ENCODE measurements at places on chromosomes 12 and 14. TPM values are rescaled to one million over a fixed set of nuclear protein-coding genes. Genes with fewer than 3 reads are reported as not detected.
A peak's percentile ranks its signal among the peaks of the same experiment; 100 is the strongest.

Gene LHX5
- polyA plus RNA-seq, result not detected

Gene PTCSC3
- not detected for polyA plus RNA-seq

Gene INHBC
- polyA plus RNA-seq, result not detected

Gene OR10G3
- polyA plus RNA-seq, result not detected

Gene ACVRL1
- 7.8 TPM for polyA plus RNA-seq

Gene PAX9
- not detected for polyA plus RNA-seq

GRCh38 chr14:64444984-64445845 lies 20.1 kb upstream of the AKAP5 start:
- no peak for DNase-seq

GRCh38 chr12:107605293-107605692 lies 80.3 kb upstream of the PWP1 start:
- no peak for DNase-seq

DNA sequence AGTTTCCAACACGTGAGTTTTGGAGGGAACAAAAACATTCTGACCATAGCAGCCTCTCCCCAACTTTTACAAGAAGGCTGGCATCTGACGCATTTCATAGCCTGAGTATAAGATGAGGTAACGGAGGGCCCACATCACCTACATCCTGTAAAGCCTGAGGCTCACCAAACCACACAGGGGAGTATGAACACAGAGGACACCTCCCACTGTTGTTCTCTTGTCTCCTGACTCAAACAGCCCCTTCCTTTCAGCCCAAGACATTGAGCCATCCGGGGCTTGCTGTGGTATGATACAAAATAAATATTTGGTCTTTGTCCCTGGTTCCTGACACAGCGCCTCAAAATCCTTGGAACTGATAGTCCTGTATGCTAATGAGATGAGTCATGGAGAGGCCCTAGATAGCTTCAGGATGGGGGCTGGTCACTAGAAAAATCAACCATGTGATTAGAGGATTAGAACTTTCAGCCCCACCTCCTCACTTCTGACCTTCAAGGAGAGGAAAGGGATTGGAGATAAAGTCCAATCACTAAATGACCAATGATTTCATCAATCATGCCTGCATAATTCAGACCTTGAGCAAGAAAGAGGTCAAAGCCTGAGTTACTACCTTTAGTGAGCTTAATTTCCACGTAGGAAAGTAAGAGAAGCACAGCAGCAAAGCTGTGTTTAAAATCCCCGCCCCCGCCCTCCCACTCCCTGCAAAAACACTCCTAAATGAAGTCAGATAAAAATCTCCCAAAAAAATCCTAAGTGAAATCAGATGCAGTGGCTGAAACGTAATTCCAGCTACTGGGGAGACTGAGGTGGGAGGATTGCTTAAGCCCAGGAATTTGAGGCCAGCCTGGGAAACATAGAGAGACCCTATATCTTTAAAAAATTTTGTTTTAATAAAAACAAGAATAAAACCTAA lies 236.4 kb downstream of the PCNX1 start:
- no peak for DNase-seq

GRCh38 chr14:20659813-20660395 lies 18.4 kb upstream of the OR6S1 start:
- no peak for DNase-seq

DNA sequence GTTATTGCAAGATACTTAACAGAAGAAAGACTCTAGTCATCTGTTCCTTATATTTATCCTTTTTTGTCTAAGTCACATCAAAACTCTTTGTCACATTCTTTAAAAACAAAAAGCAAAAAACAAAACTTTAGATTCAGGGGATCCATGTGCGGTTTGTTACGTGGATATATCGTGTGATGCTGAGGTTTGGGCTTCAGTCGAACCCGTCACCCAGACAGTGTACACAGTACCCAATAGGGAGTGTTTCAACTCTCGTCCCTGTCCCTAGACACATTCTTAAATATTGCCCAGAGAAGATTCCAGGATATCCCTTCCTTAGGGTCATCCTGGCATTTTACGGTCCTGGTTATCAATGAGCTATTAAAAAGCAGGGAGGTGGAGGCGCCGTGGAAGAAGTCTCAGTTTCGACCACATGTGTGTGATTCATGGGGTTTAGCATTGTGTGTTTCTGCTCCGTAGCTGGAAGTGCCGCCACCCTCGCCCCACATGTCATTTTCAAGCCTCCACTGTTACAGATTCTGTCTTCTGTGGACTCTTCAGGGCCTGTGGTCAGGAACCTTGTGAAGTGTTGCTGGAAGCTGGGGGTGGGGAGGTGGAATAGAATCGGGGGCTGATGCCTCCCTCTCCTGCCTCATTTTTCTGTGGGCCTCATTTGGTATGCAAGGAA lies 19.9 kb downstream of the CCND2 start:
- no peak for DNase-seq

- DNase-seq, result no peak
These were observed 23.1 kb downstream of the KCNK10 start for GRCh38 chr14:88299865-88300530.

DNA sequence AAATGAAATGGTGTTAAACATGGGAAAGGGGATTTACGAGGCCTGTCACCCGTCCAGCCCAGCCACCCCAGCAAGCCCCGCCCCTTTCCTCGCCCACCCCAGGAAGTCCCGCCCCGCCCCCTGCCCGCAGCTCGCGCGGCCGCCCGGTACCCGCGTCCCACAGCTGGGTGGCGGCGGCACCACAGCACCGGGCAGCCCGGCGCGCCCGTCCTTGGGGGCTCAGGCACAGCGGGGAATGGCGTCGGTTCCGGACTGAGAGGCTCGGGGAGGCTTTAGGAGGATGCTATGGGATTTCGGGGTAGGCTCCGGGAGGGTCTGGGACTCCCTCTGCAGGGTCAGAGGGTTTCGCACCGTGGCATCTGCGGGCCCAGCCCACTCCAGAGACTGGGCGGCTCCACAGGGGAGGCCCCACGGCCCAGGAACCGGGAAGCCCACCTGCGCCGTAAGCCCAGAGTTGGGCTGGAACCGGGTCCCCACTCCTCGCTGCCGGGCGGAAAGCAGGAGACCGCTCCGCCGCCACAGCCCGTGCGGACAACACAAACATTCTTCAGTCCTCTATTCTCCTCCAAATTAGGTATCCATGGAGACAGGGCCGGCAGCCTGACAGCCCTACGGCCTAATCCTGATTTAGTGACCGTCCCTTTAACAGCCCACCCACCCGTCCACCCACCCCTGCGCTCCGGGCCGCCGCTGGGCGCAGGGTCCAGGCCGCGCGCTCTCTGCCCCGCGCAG lies 1.4 kb downstream of the FIGNL2 start:
- no peak for DNase-seq

DNA sequence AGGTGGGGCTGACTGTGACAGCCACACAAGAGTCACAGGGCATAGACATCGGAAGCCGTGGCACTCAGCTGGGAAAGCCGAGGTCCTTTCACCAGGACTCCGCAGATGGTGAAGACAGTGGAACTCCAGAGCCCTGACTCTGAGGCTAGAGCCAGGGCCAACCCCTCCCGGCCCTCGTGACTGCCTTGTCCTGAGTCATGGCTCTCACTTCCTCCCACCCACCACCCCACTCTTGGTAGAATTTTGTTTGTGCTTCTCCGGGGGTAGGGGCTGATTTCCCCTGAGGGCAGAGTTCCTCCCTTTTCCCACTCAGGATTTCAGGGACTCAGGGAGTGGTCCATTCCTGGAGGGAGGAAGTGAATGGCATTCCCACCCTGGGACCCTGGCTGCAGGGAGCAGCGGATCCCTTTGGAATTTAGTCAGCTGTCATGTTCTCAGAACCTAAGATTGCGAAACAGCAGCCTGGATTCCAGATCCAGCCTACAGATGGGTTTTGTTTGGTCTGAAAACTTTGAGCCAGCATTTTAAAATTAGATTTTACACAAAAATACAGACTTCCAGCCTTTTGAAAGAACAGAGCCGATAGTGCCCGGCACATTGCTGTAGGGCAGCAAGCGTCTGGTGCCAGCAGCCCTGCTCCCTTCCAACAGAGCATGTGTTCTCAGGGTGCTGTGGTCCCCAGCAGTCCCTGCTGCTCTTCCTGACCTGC lies 50.7 kb downstream of the TPCN1 start:
- peak; percentile 52 for DNase-seq

DNA sequence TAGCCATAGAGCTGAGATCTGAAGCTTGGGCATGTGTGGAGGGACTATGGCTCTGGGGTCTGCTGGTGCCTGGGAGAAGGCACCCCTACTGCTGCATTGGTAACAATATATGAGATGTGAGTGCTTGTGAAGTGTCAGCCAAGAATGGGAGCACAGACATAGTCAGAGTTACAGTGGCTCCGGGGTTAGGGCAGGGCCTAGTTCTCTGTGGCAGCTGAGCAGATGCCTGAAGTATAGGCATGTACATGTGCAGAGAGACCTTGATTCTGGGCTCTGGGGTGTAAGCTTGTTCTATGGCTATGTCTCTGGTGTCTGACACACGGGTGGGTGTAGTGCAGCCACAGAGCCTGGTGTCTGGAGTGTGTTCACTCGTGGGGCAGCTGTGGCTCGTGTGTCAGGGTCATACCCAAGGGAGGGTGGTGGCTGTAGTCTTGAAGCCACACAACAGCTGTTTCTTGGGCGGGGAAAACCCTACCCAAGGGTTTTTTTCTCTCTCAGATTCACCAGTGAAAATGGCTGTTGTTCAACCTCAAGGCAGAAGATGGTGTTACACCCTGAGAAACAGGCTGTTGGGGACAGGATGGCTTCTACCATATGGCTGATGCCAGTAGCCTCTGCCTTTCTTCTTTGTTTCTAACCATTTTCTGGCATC lies 11.9 kb upstream of the TCL1A start:
- no peak for DNase-seq

DNA sequence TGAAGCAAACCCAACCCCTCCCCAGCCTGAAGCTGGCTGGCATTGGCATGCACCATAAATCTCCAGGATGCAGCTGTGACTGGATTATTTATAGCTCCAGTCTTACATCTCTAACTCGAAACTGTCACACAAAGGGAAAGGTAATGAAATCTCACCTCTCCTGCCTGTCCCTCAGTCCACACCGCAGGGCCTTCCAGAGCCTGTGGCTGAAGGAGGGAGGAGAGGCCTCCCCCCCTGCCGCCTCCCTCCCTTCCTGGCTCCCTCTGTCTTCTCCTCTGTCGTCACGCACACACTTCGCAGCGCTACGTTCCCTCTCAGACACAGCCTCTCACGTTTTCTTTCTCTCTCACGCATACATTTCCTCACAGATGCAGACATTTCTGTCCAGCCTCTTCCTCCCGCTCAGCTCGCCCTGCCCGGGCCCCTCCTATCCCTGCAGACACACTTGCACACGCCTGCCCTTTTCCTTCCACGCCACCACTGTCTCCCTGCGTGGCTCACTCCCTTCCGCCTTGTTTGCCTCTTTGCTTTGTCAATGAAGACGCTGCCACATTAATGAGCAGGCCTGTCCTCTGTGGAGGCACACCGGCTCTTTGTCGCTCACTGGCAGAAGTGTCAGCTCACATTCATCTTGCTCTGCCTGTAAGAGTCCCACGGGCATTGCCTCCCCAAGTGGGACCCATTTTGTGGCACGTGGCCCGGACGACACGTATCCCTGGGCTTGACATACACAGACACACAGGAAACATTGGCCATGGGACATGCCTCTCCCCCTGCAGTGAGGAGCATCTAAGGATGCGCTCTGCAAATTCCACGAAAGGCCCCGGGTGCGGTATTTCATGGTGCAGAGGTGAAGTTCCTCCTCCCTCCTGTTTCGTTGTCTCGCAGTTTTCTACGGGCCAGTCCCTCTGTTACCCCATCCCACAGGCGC lies 27.9 kb downstream of the IRF2BPL start:
- no peak for DNase-seq

DNA sequence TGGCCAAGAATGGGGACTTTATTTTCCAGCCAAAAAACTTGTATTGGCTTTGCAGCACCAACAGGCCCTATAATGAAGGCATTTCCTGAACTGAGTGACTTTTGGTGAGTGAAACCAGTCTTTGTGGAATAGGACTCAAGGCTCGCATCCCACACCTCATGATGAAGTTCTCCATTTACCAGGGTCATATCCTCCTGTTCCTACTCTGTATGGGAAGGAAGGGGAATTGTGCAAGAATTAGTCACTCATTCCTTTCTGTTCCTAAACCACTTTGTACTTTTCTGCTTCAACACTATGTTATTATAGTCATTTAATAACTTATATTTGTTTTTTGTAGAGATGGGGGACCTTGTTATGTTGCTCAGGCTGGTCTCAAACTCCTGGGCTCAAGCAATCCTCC lies 2.3 kb upstream of the SPATS2 start:
- no peak for DNase-seq

DNA sequence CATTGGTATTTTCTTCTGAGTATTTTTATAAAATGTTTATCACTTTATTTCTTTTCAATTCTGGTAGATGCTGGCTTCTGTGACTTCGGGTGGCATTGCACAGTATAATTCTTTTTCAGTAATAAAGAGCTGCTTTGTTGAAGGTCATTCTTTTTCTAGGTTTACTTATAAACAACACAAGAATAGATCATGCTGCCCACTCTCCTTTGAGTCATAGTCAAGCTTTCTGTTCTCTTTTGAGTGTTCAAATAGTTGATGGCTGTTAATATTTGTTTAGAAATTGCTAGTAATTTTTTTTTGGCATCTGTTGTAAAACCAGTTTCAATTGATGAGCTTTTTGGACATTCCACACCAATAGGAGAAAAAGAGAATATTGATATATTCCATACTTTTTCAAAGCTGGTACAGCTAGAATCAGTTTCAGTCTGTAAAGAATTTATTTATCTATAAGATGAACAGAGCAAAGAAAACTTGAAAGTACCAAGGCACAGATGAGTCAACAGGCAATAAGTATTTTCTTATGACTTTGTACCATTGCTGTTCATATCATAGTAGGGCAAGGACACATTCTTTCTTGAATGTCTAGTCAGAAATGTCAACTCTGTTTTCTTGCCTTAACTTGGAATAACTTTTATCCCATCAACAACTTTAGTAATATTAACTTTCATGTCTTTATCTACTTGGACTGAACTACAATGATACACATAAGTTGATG lies 513.0 kb upstream of the SEL1L start:
- no peak for DNase-seq

GRCh38 chr14:80946797-80947196 lies 5.3 kb upstream of the CEP128 start:
- no peak for DNase-seq

Data from BJ (cell line).